ENCODE measurements at places on chromosomes 11 and 22. TPM values are rescaled to one million over a fixed set of nuclear protein-coding genes. Genes with fewer than 3 reads are reported as not detected.

- H3K27me3 ChIP-seq: no peaks in the 10 kb centered on the region
- H3K4me1 ChIP-seq: no peaks in the 10 kb centered on the region
- no peak overlapping the region for H3K27ac ChIP-seq
- H3K4me3 ChIP-seq: no peak overlapping the region
Measured at GRCh38 chr11:17219016-17219415, 11.2 kb upstream of the PIK3C2A start.

DNA sequence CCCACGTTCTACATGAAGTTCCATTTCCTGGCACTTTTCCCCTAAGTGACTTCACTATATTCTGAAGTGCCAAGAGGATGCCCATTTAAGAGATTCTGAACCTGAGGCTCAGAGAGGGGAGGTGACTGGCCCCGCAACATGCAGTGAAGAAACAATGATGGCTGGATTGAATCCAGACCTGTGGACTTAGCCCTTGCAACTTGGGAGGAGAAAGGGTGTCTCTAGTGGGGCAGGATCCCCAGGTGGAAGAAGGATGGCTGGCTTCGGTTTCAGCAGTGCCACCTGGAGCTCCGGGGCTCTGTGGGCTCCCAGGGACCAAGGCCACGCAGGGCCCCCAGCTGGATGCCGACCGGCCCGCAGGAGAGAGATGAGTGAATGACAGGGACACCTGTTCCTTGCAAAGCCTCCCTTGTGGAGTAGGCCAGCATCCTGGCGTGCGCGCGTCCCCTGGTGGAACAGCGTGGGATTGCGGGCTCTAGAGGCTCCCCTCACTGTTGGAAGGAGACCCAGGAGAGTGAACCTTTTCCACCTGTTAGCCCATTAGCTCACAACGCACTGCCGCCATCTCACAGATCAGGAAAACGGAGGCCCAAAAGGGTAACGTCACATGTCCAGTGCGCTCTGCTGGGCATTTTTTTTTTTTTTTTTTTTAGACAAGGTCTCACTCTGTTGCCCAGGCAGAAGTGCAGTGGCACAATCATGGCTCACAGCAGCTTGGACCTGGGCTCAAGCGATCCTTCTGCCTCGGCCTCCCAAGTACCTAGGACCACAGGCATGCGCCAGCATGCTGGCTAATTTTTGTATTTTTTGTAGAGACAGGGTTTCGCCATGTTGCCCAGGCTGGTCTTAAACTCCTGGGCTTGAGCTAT is 104.7 kb downstream of the KIAA1671 start:
- no peak overlapping the region for H3K27ac ChIP-seq
- DNase-seq: peak; percentile 87
- H3K4me1 ChIP-seq: peaks cover under 1% of the 10 kb centered on the region
- no peak overlapping the region for H3K4me3 ChIP-seq

DNA sequence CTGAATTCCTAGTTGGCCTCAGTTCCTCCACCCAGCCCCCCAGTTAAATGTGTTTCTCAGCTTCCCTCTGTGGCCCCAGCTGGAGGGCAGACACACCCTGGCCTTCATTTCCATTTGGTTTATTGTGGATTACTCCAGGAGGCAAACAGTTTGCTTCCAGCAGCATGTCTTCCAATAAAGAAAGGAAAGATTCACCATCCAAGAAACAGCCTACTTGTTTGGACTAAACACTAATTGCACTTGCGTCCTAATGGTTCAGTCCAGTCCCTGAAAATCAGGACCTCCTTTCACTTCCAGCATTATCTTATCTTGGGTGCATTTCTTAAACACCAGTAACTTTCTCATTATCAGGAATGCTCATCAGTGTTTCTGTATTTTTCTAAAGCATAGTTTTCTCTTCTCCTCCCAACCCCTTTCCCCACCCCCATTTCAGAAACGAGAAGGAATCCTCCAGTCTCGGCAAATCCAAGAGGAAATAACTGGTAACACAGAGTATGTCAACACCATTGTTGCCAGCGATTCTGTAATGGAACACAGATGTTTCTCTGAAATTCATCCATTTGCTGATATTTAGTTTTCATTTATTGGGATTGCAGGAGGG is 130.9 kb downstream of the PARVA start:
- no peak overlapping the region for H3K4me3 ChIP-seq
- H3K36me3 ChIP-seq: no peaks in the 10 kb centered on the region
- DNase-seq: no peak
- H3K27ac ChIP-seq: no peak overlapping the region
- no peaks in the 10 kb centered on the region for H3K27me3 ChIP-seq
- no peaks in the 10 kb centered on the region for H3K4me1 ChIP-seq

DNA sequence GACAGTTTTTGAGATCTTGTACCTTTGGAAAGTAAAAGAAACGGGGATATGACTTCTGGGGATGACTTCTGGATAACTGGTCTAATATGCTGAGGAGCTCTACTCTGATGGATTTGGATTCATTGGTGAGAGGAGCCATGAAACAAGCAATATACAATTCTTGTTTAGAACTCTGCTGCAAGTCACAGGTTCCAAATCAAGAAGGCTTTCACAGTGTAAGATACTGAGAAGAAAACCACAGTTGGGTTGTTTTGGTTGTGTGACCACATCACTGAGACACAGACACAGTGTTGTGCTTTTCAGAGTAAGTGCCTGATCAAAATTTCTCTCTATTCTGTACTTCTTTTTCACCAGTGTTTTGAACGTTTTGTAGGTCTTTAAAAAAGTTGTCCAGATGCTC is 13.1 kb upstream of the UCP2 start:
- no peaks in the 10 kb centered on the region for H3K4me1 ChIP-seq
- peak overlapping the region; percentile 17 for H3K27ac ChIP-seq
- H3K27me3 ChIP-seq: no peaks in the 10 kb centered on the region
- no peaks in the 10 kb centered on the region for H3K36me3 ChIP-seq

GRCh38 chr11:68039526-68040086 is 781 bp downstream of the TCIRG1 start:
- peaks cover 34% of the 10 kb centered on the region for H3K36me3 ChIP-seq
- no peaks in the 10 kb centered on the region for H3K27me3 ChIP-seq
- peak overlapping the region; percentile 94 for H3K4me3 ChIP-seq
- peak overlapping the region; percentile 94 for H3K27ac ChIP-seq
- H3K4me1 ChIP-seq: peaks cover 46% of the 10 kb centered on the region

DNA sequence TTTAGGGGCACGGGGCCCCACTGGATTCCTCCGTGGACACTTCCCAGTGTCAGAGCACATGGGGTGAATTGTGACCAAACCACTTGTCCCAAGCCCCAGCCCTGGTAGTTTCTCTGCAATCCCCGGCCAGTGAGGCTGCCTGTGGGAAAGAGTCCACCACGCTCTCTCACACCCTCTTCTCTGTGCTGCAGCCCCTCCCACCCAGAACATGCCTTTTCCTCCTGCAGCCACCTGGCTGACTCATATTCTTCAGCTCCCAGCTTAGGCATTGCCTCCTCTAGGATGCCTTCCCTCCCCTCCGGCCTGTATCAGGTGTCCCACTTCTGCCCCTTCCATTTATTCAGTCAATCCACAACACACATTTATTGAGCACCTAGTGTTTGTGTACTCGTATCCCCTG is 5.4 kb upstream of the RPS6KB2 start:
- H3K27me3 ChIP-seq: no peaks in the 10 kb centered on the region
- H3K27ac ChIP-seq: no peak overlapping the region
- no peak for DNase-seq
- H3K36me3 ChIP-seq: no peaks in the 10 kb centered on the region
- H3K4me3 ChIP-seq: no peak overlapping the region

GRCh38 chr11:35281169-35281688 is 138.1 kb downstream of the SLC1A2 start:
- no peak overlapping the region for H3K4me3 ChIP-seq
- H3K4me1 ChIP-seq: no peaks in the 10 kb centered on the region
- H3K27me3 ChIP-seq: no peaks in the 10 kb centered on the region
- H3K36me3 ChIP-seq: no peaks in the 10 kb centered on the region
- H3K27ac ChIP-seq: no peak overlapping the region

GRCh38 chr11:19073454-19074415 is 13.2 kb upstream of the MRGPRX2 start:
- no peaks in the 10 kb centered on the region for H3K27me3 ChIP-seq
- no peak overlapping the region for H3K4me3 ChIP-seq
- H3K4me1 ChIP-seq: no peaks in the 10 kb centered on the region
- no peak for DNase-seq
- no peaks in the 10 kb centered on the region for H3K36me3 ChIP-seq

- no peak for DNase-seq
- no peak overlapping the region for H3K4me3 ChIP-seq
- no peak overlapping the region for H3K27ac ChIP-seq
- H3K36me3 ChIP-seq: no peaks in the 10 kb centered on the region
- no peaks in the 10 kb centered on the region for H3K4me1 ChIP-seq
- no peaks in the 10 kb centered on the region for H3K27me3 ChIP-seq
Measured at GRCh38 chr11:131397675-131398074, 27.3 kb downstream of the NTM start.

DNA sequence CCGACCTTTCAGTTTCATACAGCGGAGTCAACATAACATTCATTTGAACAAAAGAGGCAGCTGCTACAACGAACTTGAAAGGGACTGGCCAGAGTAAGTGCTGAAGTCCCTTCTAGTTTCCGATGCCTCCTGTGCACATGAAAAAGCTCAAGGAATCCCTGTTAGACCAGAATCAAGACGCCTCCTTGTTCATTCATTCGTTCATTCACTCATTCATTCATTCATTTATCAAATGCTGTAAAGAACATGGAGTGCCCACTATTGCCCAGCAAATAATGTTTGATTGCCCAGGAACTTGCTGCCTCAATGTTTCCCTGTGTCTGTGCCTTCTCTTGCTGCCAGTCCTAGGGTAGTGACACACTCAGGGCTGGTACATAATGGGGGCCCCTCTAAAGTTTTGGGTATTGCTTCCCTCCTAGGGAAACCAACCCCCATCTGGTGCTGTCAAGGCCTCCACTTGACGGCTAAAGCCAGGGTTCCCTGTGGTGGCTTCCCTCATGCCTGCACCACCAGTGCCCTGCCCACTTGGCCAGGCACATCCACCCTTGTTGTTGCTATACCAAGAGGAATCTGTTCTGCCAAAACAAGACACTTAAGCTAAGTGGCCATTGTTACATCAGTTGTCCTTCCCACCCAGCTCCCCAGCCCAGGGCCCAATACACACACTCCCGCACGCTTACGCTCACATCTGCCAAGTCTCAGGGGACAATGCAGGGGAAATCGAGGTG is 3.8 kb downstream of the TMPRSS13 start:
- H3K27ac ChIP-seq: no peak overlapping the region
- H3K36me3 ChIP-seq: no peaks in the 10 kb centered on the region
- H3K27me3 ChIP-seq: no peaks in the 10 kb centered on the region
- DNase-seq: peak; percentile 64

- H3K36me3 ChIP-seq: peaks cover 91% of the 10 kb centered on the region
- H3K4me1 ChIP-seq: no peaks in the 10 kb centered on the region
- H3K27ac ChIP-seq: no peak overlapping the region
- no peak for DNase-seq
- H3K4me3 ChIP-seq: no peak overlapping the region
- H3K27me3 ChIP-seq: no peaks in the 10 kb centered on the region
Measured at GRCh38 chr22:32389685-32390084, 22.4 kb downstream of the RTCB start.

DNA sequence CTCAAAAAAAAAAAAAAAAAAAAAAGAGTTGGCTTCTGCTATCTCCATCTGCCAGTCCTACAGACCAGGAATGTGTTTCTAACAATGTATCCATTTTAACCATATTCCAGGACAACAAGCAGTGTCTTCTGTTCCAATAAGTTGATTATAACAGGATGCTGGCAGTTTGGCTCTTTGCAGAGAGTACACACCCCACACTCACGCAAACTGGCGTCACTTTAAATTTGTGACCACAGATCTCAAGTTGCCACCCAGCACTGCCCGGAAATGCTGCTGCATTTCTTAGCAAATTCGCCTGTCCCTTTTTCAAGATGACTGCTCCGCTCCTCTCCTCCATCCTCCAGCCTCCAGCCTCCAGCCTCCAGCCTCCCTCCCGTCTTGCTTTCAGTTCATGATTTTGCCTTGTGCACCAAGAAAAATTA is 44.3 kb downstream of the SCGB1A1 start:
- no peaks in the 10 kb centered on the region for H3K27me3 ChIP-seq
- H3K27ac ChIP-seq: no peak overlapping the region
- H3K4me3 ChIP-seq: no peak overlapping the region
- no peaks in the 10 kb centered on the region for H3K36me3 ChIP-seq
- DNase-seq: no peak

GRCh38 chr11:59283311-59283710 is 70.6 kb upstream of the MPEG1 start:
- H3K4me1 ChIP-seq: no peaks in the 10 kb centered on the region
- H3K27me3 ChIP-seq: no peaks in the 10 kb centered on the region
- DNase-seq: no peak
- no peaks in the 10 kb centered on the region for H3K36me3 ChIP-seq
- H3K27ac ChIP-seq: peak overlapping the region; percentile 22

DNA sequence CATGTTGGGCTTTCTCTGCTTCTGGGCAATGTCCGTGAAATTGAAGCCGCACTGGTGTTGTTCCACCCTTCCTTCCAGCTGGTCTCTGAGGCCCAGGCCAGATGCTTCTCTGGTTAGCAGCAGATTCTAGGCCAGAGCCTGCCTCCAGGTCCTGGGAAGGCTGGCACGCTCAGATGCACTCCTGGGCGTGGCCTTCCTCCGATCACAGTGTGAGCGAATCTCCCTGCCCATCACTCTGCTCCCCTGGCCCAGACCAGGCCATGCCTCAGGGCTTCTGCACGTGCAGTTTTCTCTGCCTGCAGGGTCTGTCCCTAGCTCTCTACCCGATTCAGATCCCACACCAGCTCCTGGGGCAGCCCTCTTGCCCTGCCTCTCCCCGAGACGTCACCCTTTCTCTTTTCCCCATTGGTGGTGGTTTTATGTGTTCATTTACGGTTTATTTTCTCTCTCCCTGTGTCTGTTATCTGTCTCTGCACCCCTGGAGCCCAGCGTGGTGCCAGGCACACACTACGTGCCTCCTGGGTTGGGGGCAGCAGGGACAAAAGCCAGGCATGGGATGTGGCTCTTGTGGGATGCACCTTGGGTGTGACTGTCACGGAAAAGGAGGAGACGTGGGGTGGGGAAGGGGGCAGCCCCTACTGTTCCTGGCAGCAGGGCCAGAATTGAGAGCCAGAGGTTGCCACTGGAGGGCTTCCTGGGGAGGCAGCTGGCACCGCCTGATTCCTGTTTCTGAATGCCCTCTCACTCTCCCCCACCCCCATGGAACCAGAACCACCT is 66.0 kb downstream of the KCNQ1 start:
- no peaks in the 10 kb centered on the region for H3K36me3 ChIP-seq
- H3K27ac ChIP-seq: peak overlapping the region; percentile 21
- no peaks in the 10 kb centered on the region for H3K27me3 ChIP-seq
- H3K4me1 ChIP-seq: no peaks in the 10 kb centered on the region

- H3K27me3 ChIP-seq: no peaks in the 10 kb centered on the region
- H3K4me1 ChIP-seq: no peaks in the 10 kb centered on the region
- no peak overlapping the region for H3K27ac ChIP-seq
- no peaks in the 10 kb centered on the region for H3K36me3 ChIP-seq
Measured at GRCh38 chr11:116229236-116229970, 543.4 kb downstream of the BUD13 start.

- no peaks in the 10 kb centered on the region for H3K36me3 ChIP-seq
- no peak overlapping the region for H3K27ac ChIP-seq
- peaks cover 8% of the 10 kb centered on the region for H3K4me1 ChIP-seq
- H3K4me3 ChIP-seq: no peak overlapping the region
Measured at GRCh38 chr11:19244084-19244483, 3.3 kb upstream of the E2F8 start.

TPBGL gene
- polyA plus RNA-seq: 0.11 TPM

NDUFS8 gene
- polyA plus RNA-seq: 105 TPM

BTBD18 gene
- not detected for polyA plus RNA-seq

FBLN1 gene
- 10.4 TPM for polyA plus RNA-seq

DRICH1 gene
- 2.2 TPM for polyA plus RNA-seq

CCDC81 gene
- polyA plus RNA-seq: 0.74 TPM

NLRP6 gene
- 0.15 TPM for polyA plus RNA-seq

All from spleen (tissue), 13 donors.